ENCODE measurements at places on chromosomes 6 and 20. TPM values are rescaled to one million over a fixed set of nuclear protein-coding genes. Genes with fewer than 3 reads are reported as not detected.
A peak's percentile ranks its signal among the peaks of the same experiment; 100 is the strongest.

GRCh38 chr20:39877788-39878187, 811.2 kb downstream of the MAFB start:
- DNase-seq: no peak

DNA sequence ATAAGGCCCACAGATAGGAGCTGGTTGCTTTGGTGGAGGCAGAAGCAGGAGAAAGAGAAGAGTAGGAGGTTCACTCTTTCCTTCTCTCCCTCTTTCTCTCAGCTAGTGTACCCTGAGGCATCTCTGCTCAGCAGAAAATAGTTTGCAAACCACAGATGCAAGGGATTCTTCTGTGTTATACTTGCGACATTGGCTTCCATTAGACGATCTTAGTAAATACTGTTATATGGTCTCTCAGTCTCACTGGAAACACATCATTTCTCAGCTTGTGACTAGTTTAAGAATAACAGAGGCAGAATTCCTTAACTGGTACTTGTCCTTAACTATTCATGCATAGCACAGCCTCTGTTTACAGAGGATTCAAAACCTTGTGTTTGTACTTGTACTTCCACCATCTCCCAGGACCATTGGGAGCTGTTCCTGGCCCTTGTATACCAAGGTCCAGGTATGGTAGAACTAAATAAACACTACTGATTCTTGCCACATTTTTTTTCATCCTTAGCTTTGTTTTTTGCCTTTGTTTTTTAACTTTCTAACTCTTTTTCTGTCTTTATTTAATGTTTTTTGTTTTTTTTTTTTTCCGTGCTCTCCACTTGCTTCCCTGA, 218.2 kb downstream of the OTOR start:
- no peak for DNase-seq

DNA sequence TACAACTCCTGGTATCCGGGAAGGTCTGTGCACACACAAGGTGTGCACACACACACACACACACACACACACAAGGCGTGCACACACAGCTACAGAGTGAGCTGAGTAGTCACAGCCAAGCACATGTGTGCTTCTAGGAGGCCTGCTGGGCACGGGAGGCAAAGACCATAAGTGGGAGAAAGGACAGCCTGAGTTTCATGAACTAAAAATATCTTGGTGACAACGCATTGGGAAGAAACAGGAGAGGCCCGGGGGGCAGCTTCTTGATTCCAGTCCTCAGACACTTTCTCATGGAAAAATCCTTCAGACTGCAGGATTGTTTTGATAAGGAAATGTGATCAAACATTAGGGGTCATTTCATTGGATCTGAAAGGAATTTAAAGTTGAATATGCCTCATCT, 2.6 kb downstream of the TRAF3IP2 start:
- DNase-seq: peak; percentile 82

DNA sequence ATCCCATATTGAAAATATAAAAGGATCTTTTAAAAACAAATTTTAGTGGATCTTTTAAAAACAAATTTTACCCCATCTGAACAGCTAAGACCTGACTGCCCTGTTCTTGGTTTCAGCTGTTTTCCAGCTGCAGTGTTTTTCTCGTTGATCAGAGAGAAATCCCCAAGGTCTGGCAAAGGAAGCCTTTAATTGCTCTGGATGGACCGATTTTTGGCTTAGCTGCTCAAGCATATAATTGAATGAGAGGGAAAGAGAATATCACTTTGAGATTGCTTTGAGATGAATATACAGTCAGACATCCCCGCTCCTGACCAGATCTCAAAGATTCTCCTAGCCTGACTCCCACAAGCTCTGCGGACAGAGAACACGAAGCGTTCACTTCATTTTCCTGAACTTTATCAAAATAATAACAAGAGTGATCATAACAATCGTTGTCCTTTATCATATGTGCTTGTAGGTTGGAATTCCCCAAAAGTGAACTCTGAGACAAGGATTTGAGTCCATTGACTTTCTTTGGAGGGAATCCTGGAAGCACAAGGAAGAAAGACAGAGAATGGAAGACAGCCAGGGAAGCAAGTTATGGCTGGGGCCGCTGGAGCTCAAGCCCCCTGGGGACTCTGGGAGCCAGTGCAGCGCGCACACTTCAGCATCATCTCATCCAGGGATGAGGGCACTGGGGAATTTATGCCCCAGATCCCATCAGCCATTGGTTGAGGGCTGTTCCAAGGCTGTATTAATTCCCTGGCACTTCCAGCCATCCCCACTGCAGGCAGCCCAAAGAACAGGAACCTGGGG, 101.3 kb downstream of the SNX5 start:
- DNase-seq: peak; percentile 65

DNA sequence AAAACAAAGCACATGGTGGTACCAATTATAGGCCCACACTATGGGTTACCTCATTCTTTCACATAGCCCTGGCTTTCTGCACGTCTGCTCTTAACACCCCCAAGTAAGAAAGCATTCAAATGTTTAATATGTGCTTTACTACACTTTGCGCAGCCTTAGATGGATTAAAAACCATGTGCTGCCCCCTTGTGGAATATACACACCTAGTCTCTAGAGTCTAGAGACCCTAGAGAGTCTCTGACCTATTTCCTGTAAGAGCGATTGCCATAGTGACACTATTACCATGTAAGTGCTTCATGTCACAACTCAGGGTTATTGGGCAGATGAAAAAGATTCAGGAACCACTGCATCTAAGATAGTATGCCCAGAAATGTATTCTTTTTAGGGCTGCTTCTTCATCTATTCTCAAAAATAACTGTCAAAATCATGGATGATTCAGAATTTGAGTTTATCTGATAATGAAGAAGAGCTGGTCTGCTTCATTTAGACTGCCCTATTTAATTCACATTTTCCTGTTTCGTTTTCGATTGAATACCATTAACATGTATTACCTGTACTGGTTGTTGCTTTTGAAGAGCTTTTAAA, 186.3 kb downstream of the ADGB start:
- DNase-seq: no peak

DNA sequence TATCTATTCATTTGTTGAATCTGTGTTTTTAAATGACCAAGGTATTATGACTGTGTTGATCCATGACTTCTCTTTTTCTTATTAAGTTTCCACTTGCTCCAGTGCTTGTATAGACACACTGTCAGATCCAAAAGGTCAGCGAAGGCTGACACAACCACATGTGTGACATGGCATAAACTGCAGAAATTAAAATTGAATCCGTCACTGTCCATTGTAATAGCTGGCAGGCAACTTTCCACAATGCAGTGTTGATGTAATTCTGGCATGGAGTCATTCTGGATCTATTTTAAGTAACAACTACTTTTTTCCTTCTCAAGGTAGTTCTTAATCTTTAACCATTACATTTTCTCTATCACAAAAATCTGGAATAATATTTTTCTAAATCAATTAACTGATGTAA, 145.3 kb downstream of the AIG1 start:
- peak; percentile 95 for DNase-seq

DNA sequence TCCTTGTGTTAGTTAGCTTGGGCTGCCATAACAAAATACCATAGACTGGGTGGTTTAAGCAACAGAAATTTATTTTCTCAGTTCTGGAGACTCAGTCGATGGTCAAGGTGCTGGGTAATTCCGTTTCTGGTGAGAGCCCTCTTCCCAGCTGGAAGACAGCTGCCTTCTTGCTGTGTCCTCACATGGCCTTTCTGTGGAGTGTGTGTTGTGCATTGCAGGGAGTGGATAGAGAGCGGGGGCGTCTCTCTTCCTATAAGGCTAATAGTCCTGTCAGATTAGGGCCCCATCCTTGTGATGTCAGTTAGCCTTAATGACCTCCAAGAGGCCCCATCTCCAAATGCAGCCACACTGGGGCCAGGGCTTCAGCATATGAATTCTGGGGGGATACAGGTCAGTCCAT, 19.2 kb downstream of the CHMP4B start:
- no peak for DNase-seq

GRCh38 chr6:167866642-167867041, 39.9 kb downstream of the AFDN start:
- DNase-seq: no peak

- no peak for DNase-seq
These were observed 68.5 kb downstream of the TRMT11 start for GRCh38 chr6:126054802-126055201.

GRCh38 chr20:19812696-19813095, 54.6 kb downstream of the RIN2 start:
- DNase-seq: no peak

BTN1A1 gene
- total RNA-seq: not detected

IL17F gene
- not detected for total RNA-seq

DPPA5 gene
- total RNA-seq: not detected

DDAH2 gene
- total RNA-seq: 62.2 TPM

THEMIS gene
- 0.10 TPM for total RNA-seq

Data from skin of body (tissue), 3 donors.